ENCODE measurements at places on chromosomes 2 and 18.

DNA sequence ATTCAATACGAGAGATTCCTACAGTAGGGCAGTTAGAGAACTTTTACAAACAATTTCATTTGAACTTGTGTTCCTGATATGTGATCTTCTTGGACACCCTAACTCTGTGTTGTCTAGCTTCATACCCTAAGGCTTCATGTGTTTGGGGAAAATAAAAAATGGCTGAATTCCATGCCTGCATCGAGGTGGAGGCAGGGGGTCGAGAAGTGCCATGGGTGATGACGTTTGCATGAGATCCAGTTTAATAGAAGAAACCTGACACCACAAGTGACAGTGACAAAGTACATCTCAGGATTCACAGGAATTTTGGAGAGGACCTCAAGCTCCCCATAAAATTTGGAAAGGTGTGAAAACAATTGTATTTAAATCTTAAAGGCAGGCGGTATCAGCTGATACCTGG, 169.2 kb upstream of the NABP1 start:
- DNase-seq = no peak

DNA sequence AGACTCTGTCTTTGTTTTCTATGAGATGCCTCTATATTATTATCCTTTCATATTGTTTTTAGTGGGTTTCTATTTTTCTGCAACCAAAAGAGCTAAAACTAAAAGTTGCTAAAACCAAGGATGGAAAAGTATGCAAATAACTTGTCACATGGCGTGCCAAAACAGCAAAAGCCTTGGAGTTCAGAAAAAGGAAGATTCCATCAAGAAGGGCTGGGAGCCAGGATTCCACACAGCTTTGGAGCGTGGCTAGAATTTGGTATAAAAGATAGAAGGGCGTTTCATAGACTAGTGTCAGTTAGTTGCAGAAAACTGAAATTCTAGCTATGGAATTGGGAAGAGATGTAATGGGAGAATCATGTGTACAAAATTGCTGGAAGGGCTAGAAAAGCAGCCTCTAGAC, 4.1 kb downstream of the SCYGR1 start:
- DNase-seq = no peak

DNA sequence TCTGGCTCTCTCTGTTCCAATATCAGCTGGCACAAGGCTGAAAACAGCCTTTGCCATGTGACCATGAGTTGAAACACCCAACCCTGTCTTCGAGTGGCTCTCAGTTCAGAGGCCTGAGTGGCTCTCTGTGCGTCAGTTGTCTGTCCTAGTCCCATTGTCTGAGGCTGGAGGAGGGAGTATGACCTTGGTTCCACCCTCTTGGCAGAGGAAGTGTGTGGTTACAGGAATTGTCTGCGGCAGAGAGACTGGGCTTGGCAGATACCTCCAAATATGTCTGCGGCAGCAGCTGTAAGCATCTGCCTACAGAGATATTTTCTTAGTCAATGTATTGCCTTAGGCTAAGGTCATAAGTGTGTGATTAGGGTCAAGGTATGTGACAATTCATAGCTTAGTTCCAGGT, 32.6 kb downstream of the CNGA3 start:
- DNase-seq = no peak

GRCh38 chr2:137302957-137303356, 537.6 kb downstream of the THSD7B start:
- no peak for DNase-seq

DNA sequence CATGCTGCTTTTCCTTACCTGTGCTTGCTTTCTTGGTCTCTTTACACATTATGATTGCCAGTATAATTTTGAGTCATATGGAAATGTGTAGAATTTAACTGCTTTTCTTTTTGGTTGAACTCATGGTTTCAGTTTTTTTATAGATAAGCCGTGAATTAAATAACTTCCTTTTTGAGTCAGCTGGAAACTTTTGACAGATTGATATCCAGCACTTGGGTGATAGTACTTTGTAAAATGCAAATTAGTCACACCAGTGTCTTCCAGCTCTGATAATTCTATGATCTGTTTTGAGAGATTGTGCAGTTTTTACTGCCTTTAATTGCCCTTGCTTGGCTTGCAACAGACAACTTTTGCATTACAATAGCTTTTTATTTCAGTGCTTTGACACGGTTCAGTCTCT, 86.4 kb downstream of the NCOA1 start:
- no peak for DNase-seq

DNA sequence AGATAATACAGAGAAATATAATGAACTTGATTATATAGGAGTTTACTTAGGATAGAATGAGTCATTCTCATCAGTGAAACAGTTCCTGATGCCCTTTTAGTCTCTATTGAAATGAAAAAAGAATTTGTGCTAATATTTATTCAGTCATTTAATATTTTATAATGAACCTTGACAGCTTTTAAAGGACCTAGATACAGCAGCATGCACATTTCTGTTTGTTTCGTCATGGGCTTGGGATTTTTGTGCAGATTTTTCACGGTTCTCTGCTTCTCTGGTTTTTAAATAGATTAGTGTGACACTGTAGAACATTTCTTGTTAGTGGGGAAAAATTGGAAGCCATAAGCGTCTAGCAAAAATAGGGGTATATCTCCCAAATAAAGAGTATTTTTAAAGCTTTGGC, 60.7 kb downstream of the NABP1 start:
- DNase-seq = no peak

GRCh38 chr2:221724631-221725203, 152.6 kb upstream of the EPHA4 start:
- no peak for DNase-seq

GRCh38 chr2:27653397-27653796, 10.0 kb downstream of the SUPT7L start:
- no peak for DNase-seq

GRCh38 chr18:22685788-22686187, 247.3 kb upstream of the RBBP8 start:
- no peak for DNase-seq

DNA sequence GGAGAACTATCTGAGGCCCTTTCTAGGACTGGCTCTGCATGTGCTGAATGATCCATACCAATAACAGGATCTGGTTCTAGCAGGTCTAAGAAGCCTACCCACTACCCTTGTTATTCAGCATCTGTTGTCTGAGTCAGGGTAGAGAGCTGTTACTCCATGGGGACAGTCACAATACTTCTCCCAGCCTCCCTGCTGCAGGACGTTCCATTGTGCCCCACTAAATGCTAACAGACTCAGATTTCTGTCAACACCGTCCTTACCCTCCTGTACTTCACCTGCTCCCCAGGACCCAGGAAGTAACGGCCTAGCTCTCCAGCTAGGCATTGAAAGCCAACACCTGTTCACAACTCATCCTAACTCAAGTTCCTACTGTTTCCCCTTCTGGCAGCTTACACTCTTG, 719.7 kb upstream of the ID2 start:
- no peak for DNase-seq

DNA sequence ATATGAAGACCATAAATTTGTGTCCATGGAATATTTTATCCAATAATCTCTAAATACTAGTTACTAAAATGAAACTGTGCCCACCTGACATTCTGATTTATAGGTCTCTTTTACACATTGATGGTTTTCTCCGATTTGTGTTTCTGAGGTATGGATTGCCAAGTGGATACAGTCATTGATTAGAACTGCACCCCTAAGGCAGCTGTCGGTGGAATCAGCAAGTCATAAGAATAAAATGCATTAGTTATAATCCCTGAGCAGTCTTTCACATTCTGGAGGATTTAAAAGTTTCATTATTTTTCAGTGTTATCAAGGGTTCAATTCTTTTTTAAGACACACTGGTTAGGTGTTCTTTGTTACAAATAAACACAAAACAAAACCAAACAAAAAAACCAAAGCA, 6.0 kb downstream of the CAVIN2 start:
- no peak for DNase-seq

GRCh38 chr2:134074619-134075018, 179.3 kb upstream of the MGAT5 start:
- no peak for DNase-seq

DNA sequence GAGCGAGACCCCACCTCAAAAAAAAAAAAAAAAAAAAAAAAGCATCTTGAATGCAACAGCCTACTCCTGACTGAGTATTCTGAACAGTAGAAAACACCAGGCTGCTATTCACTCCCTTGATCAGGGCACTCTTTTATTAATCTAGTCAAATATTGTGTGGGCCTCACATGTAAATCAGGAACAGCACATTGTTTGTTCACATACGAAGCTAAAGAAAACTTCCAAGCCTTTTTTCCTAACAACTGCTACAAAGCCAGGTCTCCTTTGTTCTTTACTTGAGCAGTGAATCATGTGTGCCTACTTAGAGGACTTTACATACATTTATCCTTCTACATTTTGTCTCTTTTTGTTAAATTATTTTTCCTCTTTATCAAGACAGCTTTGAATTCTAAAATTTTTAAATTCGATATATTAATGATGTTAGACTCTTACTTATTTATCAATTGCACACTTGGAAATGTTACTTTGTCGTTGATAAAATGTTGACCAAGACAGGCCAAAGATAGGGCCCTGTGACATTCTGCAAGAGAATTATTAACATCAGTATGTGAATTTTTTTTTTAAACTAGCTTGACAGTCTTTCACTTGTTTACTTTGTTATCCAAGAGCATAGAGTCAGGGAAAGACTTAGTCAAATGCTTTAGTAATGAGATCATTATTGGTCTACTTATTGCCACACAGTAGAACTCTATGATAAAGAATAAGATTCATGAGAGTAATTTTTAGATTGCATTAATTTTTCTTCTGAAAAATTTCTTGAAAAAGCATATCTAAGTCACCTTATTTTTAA, 13.2 kb downstream of the SPATS2L start:
- DNase-seq = no peak

DNA sequence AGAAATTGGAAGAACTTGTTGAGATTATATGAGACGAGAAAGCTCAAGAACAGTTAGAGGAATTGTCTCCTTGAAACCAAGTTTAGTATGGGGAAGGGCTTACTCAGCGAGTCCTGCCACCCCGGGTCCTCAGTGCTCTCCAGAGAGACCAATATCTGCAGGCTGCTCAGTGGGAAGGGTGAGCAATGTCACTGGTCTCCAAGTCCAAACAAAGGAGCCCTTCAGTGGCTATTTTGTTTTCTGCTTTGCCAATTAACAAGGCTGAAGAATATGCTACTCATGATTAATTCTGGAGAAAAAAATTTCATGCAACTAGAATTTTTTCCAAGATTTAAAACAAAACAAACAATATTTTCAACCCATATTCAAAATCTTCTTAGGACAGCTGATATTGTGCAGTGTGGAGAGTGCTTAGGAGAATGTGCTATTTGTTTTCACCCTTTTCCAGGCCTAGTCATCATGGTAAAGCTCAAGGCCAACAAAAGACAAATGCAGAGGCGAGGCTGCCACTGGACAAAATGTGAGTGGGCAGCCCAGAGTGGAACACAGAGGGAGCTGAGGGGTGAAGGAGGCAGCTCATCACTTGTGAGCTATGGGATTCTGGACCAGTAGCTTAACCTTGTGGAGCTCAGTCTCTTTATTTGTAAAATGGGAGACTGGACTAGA, 83.8 kb upstream of the TMEM17 start:
- DNase-seq = no peak

GRCh38 chr18:33578518-33579348, 714 bp downstream of the ASXL3 start:
- no peak for DNase-seq

- DNase-seq = no peak
These were observed 652.2 kb downstream of the LRRTM4 start for GRCh38 chr2:76870011-76870410.

GRCh38 chr2:217279556-217279955, 419.7 kb upstream of the TNP1 start:
- no peak for DNase-seq

DNA sequence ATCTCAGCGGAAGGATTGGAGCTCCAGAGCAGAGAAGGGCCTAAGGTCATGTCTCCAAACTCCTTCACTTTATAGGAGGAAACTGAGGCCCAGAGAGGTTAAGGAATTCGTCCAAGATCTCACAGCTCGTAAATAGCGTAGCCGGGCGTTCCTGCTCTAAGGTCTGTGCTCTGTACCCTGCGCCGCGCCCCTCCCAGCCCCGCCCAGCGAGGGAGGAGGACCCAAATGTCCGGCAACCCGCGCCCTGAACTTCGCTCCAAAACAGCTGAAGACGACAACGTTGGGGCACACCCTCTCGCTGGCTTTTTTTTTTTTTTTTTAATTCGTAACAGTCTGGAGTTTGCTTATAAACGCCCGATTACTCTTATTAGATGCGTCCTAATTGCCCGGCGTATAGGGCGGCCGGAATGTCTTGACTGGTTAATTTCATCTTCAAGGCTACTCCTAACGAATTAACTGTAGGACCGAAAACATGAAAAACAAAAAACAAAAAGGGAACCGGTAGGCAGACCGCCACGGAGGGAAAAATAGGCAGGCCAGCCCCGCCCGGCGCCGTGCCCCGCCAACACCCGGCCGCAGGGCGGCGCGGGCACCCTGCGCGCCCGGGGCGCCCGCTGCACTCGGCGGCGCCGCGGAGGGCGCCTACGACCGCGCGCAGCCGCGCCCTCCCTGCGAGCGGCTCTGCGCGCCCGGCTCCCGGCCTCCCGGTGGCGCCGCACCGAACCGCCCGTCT, 928 bp upstream of the FOSL2 start:
- no peak for DNase-seq

DNA sequence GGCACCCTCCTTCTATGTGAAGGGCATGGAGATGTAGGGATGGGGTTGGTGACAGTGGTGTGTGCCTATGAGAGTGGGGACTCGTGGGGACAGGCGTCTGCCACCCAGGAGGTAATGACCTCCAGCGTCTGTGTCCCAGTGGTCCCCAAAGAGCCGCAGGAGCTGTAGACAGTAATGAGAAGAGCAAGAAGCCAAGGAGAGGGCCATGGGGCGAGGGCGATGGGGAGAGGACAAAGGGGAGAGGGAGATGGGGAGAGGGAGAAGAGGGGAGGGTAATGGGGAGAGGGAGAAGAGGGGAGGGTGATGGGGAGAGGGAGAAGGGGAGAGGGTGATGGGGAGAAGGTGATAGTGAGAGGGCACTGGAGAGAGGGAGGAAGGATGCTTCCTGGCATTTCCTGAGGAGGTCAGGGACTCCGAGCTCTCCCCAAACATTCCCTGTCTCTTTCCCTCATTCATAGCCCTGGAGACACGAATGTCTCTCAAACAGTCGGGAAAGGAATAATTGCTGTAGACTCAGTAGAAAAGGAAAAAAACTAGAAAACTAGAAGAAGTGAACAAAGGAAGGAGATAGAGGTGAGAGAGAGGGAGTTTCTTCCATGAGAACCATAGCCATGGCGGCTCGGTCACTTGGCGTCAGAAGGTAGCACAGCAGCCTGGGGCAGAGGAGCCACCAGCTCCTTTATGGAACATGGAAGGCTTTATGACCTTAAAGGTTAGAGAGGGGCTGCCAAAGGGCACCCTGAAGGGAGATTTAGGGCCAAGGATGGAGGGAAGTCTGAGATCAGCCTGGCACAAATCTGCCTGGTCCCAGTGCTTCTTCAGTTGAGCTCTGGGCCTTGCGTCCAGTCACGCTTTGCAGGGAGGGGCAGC, 39.5 kb downstream of the PSD4 start:
- DNase-seq = no peak

GRCh38 chr2:41483982-41484857, 563.6 kb upstream of the PKDCC start:
- no peak for DNase-seq

DNA sequence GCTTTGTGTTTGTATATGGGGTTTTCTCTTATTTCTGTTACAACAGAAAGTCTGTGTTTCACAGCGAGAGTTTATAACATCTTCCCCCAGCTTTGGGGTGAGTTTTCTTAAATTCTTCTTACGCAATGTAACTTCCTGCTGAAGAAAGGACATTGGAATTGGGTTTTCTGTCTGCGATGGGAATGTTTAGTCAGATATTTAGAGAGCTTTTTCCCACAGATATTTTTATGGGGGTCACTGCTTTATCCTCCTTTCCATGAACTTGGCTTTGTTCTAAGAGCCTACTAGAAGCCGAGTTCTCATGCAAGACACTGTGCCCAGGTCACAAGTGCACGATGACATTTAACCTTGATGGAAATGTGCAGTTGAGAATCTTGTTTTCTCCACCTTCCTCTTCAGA, 22.1 kb downstream of the B3GNT2 start:
- DNase-seq = no peak

Data from stimulated activated CD4-positive, alpha-beta T cell treated with anti-CD3 and anti-CD28 coated beads, TNF-alpha, amount 100 ng/mL, for 4 hours (primary cell).